ENCODE measurements at places on chromosomes 2 and 18. TPM values are rescaled to one million over a fixed set of nuclear protein-coding genes. Genes with fewer than 3 reads are reported as not detected.

Gene SCN9A
- 135 TPM for total RNA-seq

Gene BCL2
- 0.54 TPM for total RNA-seq

Gene TWIST2
- 14.7 TPM for total RNA-seq

Gene RBM44
- 0.18 TPM for total RNA-seq

Gene CD8B2
- total RNA-seq, result not detected

Gene MERTK
- total RNA-seq, result 0.28 TPM

Gene PID1
- 0.83 TPM for total RNA-seq

Measured in IMR-90 (cell line).